Left ventricle myocardium inferior (tissue), 1 donor: ENCODE measurements at places on chromosomes 7 and 10.

GRCh38 chr7:142188846-142189245 is 69.0 kb downstream of the PRSS58 start:
- DNase-seq: no peak

DNA sequence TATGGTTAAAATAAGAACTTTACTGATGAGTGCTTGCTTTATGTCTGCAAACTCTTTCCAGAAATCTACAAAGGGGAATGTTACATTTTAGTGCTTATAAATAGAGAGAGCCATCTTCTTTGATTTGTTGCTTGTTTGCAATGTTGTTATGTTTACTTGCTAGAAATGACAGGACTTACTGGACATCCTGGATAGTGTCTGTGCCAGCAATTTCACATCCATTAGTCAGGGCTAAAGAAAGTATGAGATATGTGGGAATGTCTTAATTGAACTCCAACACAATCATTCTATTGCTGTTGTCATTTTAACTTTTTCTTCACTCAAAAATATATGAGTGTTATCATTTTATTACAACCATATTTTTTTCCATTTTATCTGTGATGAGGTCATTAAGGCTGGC is 453.2 kb downstream of the TNS3 start:
- DNase-seq: no peak

DNA sequence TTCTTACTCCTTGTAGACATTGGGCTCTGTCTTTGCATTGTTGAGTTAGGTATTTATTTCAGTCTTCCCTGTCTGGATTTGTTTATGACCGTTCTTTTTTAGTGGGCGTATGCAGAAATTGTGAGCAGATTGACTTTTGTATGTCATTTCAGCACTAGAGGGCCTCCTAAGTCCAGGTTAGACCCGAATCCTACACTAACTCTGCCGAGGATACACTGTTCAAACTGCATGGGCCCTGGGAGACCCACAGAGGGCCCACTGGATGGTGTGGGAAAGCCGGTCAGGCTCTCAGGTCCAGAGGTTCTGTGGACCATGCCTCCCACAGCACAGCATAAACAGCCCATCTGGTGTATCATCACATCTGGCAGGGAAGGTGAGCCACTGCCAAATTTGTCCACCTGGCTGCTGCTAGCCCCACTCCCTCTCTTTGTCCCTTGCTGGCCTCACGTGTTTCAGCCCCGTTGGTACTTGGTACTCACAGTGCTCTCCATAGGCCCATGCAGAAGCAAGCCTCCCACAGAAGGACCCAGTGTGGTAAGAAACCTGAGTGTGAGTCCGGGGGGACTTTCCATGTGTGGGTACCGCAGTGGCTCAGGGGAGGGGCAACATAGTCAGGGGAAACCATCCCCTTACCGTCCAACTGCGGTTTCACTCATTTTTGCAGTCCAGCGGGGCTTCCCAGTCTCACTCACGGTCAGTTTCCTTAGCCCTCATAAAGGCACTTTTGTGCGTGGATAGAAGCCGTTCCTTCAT is 112.8 kb downstream of the APBB1IP start:
- no peak for DNase-seq

DNA sequence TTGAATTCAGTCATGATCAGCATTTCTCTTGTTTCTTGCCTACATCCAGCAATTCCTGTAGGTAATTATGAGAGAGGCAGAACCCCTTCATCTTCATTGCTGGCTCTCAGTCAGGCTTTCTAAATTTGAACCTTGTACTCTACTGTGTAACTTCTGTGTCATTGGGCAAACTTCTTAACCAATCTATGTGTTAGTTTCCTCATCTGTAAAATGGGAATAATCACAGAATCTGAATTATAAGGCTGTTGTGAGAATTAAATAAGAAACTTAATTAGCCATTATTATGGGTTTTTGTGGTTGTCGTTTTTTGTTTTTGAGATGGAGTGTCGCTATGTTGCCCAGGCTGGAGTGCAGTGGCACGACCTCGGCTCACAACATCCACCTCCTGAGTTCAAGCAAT is 11.5 kb upstream of the GALNT11 start:
- no peak for DNase-seq

GRCh38 chr7:122896509-122896908 is 10.2 kb upstream of the CADPS2 start:
- DNase-seq: no peak

DNA sequence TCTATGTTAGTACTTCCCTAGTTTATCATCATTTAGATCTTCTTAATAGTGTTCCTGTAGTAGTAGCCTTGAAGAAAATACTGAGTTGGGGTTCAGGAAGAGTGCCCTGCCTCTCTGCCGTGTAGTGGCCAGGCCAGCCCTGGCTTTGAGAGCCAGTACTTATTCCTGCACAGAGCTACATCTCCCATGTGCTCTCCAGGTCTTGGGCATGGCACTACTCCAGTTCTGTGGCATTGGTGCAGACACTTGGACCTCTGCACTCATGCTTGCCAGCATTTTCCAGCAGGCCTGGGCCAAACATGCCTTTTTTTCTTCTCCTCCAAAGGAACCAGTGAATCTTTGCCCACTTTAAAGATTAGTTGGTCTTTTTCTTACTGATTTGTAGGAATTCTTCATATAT is 5.3 kb downstream of the GNG11 start:
- no peak for DNase-seq

- no peak for DNase-seq
These were observed 15.2 kb downstream of the TMEM176B start for GRCh38 chr7:150784954-150785353.

DNA sequence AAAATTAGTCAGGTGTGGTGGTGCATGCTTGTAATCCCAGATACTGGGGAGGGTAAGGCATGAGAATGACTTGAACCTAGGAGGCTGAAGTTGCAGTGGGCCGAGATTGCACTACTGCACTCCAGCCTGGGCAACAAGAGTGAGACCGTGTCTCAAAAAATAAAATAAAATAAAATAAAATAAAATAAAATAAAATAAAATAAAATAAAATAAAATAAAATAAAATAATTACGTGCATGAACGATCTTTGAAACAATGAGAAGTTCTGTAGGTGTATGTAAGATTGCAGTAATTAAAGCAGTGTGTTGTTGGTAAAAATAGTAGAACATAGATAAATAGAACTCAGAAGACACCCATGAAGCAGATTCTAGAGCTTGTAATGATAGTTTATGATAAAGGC is 348.5 kb downstream of the ANKRD30A start:
- no peak for DNase-seq

DNA sequence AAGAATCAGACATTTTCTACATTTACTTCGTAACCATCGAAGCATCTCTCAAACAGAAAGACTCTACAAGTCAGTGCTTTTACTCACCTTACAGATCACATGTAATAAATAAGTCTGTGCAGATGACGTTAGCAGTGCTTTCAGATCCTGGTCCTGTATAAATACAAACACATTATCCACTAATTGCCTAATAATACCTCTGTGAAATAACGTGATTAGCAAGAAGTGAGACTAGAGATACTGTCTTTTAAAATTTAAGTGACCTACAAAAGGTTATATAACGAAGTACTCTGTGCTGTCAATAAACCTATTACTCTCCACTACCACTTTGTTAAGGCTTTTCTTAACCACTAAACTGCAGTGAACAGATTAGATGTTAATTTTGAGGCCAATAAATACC is 246.9 kb downstream of the NSUN6 start:
- no peak for DNase-seq

GRCh38 chr7:41955893-41956675 is 253.2 kb upstream of the INHBA start:
- DNase-seq: peak; percentile 95

GRCh38 chr7:23247603-23248335 is 1.2 kb downstream of the GPNMB start:
- DNase-seq: peak; percentile 45

- DNase-seq: no peak
These were observed 113.2 kb downstream of the CDC14C start for GRCh38 chr7:49037346-49038210.

DNA sequence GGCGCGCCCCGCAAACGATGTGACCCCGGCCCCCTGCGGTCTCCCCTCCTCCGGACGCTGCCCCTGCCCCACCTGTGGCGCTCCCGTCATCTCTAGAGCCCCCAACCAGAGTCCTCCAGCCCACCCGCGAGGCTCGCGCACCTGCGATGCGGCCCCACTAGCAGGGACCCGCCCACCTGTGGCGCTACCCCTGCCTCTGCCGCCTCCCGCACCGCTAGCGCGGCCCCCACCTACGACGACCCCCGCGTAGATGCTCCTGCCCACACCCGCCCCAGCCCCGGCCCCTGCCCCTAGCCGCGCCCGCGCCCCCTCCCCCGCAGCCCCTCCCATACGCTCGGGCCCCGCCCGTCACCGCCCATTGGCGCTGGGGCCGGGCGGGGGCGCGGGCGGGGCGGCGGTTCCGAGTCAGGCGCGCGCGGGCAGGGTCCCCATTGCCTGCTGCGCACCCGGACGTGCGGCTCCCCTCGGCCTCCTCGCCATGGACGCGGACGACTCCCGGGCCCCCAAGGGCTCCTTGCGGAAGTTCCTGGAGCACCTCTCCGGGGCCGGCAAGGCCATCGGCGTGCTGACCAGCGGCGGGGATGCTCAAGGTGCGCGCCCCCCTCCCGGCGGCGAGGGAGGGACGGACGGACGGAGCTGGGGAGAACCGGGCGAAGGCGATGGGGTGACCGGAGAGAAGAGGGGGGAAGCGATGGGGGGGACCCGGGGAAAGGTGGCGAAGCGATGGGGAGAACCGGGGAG is at the start of gene PFKP:
Gene PFKP (plus strand): TSS at position 431 of the 741 bp plus-strand sequence. CDS start 48 bp downstream, at position 479.
- DNase-seq: peak; percentile 50

- peak; percentile 30 for DNase-seq
These were observed 23.9 kb upstream of the LEP start for GRCh38 chr7:128217030-128217805.

GRCh38 chr7:155713384-155713783 is 68.9 kb downstream of the RBM33 start:
- DNase-seq: no peak

- peak; percentile 85 for DNase-seq
These were observed 2.1 kb downstream of the PCOLCE start for GRCh38 chr7:100604028-100604975.

- no peak for DNase-seq
These were observed 2.6 kb upstream of the HPS1 start for GRCh38 chr10:98449287-98449686.

GRCh38 chr10:117531371-117532002 is 11.1 kb upstream of the EMX2 start:
- DNase-seq: no peak

- DNase-seq: no peak
These were observed 610.6 kb upstream of the FOXK1 start for GRCh38 chr7:4071370-4072058.

DNA sequence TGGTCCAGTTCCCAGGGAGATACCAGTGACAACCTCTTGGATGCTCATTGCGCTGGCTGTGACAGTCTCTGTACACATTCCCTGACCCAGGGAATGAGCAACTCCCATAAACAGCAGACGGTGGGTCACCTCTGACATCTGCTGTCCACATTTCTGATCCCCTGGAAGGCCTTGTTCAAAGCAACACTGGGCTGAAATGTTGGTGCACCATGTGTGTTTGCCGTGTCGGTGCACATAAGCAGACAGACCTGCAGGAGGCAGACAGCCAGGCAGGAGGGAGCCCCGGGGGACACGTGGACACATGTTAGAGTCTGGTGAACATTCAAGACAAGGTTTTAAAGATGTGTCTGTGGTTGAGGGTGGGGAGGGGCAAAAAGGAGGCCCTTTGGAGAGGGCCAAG is 254.9 kb downstream of the PLXNA4 start:
- DNase-seq: no peak

- DNase-seq: no peak
These were observed 207.6 kb upstream of the MTPN start for GRCh38 chr7:136184719-136185118.

- peak; percentile 73 for DNase-seq
These were observed 49.2 kb downstream of the CHST3 start for GRCh38 chr10:72013202-72013945.

- DNase-seq: no peak
These were observed 56.6 kb upstream of the TOMM7 start for GRCh38 chr7:22879280-22879679.

GRCh38 chr10:78397786-78398185 is 364.1 kb downstream of the RPS24 start:
- no peak for DNase-seq

DNA sequence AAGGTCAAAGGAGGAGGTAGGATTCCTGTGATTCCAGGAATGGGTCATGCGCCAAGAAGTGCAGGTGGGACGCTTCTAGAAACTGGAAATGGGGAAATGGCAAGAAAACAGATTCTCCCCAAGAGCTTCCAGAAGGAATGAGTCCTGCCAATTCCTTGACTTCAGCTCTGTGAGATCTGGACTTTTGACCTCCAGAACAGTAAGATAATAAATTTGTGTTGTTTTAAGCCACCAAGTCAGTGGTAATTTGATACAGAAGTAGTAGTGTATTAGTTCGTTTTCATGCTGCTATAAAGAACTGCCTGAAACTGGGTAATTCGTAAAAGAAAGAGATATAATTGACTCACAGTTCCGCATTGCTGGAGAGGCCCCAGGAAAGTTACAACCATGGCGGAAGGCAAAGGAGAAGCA is 178.6 kb upstream of the GALNT17 start:
- DNase-seq: no peak

- DNase-seq: peak; percentile 54
These were observed 23.5 kb downstream of the ABLIM1 start for GRCh38 chr10:114634609-114634979.

GRCh38 chr10:83346266-83346910 is 792.9 kb upstream of the GHITM start:
- DNase-seq: no peak

DNA sequence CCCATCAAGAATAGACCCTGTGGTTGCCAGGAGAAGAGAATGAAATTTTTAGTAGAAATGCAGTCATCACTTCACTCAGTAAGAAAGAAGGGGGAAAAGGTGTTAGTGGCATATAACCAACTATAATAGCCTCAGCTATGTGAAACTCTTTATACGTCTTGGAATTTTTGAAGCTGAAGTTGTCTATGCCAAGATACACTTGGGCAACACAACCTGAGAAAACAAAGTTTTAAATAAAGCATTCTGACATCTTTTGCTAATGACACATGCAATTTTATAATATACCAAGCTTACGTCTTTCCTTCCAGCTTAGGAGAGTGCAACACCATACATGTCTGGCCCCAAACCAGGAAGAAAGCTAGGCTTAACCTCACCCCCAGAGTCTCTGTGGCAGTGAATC is 40.8 kb upstream of the ZNF438 start:
- no peak for DNase-seq
